ENCODE measurements at places on chromosomes 3 and 15. TPM values are rescaled to one million over a fixed set of nuclear protein-coding genes. Genes with fewer than 3 reads are reported as not detected.

Gene SI
- 2.8 TPM for total RNA-seq

- H3K27ac ChIP-seq, result peak overlapping the region; percentile 94
- DNase-seq, result no peak
- no peaks in the 10 kb centered on the region for H3K27me3 ChIP-seq
- H3K4me3 ChIP-seq, result peak overlapping the region; percentile 96
- no peaks in the 10 kb centered on the region for H3K36me3 ChIP-seq
Measured at GRCh38 chr3:9793161-9793781, 389 bp downstream of the ARPC4 start.

GRCh38 chr3:126518779-126519177, 1.2 kb upstream of the UROC1 start:
- no peak overlapping the region for H3K4me3 ChIP-seq
- H3K36me3 ChIP-seq, result no peaks in the 10 kb centered on the region
- no peaks in the 10 kb centered on the region for H3K27me3 ChIP-seq
- DNase-seq, result no peak
- no peaks in the 10 kb centered on the region for H3K4me1 ChIP-seq
- H3K27ac ChIP-seq, result no peak overlapping the region

Gene NRG4
- total RNA-seq, result 10.8 TPM

DNA sequence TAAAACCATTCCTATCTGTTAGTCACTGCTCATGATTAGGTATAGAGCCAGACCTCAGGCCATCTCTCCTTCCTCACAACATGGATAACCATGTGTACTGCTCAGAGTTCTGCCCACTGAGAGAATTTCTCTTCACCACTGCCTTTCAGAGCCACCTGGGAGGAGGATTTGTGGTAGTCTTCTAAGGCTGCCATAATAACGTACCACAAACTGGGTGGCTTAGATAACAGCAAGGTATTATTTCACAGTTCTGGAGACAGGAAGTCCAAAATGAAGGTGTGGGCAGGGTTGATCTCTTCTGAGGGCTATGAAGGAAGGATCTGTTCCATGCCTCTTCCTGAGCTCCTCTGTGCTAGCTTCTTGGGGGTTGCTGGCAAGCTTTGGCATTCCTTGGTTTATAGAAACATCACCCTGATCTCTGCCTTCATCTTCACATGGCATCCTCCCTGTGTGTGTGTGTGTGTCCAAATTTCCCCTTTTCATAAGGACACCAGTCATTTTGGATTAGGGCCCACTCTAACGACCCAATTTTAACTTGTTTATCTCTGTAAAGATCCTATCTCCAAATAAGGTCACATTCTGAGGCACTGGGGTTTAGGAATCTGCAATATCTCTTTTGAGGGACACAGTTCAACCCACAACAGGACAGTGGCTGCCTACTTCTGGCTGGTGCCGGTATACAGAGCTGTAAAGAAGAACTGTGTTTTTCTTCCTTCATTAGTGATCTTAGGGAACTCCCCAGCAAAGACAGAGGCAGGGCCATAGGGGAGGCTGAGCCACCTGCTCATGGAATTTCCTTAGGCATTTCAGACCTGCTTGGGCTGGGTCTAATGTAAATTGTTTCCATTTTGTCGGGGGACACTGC, 42.1 kb upstream of the NOX5 start:
- H3K27ac ChIP-seq, result no peak overlapping the region
- no peak overlapping the region for H3K4me3 ChIP-seq
- H3K4me1 ChIP-seq, result no peaks in the 10 kb centered on the region

DNA sequence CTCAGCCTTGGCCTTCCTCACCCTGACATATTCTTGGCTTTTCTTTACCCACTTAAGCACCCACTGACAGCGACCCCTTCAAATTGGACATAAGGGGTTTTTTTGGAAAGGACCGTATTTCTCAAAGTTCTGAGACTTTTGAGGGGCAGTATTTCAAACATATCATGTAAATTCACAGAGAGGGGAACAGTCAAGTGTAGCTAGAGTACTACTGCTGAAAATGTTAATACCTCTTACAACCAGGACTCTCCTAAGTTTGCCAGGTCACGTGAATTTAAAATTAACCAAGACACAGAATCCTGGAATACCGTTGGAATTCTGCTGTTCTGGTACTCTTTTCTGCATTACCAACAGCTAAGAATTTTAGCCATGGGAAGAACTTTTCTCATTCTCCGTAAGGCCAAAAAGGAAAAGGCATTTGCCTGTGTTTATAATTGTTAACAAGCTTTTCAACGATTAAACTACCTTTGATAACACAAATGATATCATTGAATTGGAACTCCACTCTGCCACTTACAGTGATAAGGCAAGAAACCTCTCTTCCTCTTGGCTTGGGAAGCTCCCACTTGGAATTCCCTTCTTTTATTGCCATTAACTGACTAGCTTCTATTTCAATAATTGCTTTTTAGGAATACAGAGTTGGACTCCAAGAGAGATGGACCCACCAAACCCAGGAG, 597 bp upstream of the GBE1 start:
- H3K36me3 ChIP-seq, result no peaks in the 10 kb centered on the region
- peak overlapping the region; percentile 60 for H3K4me3 ChIP-seq
- DNase-seq, result no peak
- peak overlapping the region; percentile 96 for H3K27ac ChIP-seq
- no peaks in the 10 kb centered on the region for H3K27me3 ChIP-seq

Measured in testis (tissue), 5 donors.